ENCODE measurements at places on chromosomes 2 and 18. TPM values are rescaled to one million over a fixed set of nuclear protein-coding genes. Genes with fewer than 3 reads are reported as not detected.

DNA sequence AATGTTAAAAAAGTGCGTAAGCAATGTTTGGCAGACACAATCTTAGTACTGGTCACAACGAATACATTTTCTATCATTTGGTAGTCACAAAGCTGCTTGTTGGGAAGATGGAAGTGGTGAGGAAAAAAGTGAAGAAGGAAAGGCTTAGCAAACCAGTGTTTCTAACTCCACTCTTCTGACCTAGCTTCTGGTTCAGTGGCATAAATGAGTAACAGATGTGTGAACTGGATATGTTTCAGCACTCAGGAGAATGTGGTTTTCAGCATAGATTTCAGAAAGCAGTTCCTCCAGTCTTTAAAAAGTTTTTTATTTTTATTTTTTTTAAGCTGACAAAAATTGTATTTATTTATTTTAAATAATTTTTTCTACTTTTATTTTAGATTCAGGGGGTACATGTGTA is 357.1 kb downstream of the CPS1 start:
- DNase-seq: no peak

DNA sequence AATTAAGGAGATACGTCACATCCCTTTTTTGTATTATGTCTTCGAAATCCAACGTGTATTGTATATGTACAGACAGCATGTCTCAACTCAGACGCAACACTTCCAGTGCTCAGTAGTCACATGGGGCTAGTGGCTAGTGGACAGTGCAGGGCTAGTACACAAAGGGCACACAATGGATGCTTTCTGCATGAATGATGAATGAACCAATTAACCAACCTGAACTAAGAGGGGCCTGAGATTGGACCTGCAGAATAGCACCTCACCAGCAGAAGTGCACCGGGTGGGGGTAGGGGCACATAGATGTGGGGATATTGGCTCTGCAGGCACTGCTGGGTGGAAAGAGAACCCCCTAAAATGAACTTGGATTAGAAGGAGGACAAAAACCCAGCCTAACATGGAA is 20.7 kb downstream of the ST8SIA5 start:
- DNase-seq: no peak

Gene ANO7
- 2.1 TPM for total RNA-seq

DNA sequence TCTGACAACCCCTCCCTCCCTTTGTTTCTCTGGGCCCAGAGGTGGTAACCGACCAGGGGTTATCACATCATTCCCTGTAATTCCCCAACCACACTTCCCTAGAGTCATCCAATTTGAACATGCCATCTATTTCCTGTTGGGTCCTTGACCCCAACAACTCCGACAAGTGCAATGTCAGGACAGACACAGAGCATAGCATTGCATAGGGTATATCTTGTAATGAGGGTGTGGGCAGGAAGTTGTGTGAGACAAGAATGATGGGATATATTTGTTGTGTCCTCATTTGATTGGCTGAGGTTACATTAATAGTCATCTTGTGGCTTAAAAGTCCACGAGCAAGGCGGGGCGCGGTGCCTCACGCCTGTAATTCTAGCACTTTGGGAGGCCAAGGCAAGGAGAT is 33.4 kb upstream of the CNOT11 start:
- DNase-seq: no peak

DNA sequence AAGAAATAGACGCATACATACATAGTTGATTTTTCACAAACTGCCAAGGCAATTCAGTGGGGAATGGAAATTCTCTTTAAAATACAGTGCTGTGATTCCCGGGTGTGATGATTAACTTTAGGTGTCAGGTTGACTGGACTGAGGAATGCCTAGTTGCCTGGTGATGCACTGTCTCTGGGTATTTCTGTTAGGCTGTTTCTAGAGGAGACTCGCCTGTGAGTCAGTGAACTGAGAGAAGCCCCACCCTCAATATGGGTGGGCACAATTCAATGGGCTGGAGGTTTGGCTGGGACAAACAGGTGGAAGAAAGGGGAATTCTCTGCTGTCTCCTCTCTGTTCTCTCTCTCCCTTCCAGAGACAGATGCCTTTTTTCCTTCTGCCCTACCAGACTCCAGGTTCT is 187.6 kb downstream of the ARHGAP28 start:
- no peak for DNase-seq

GRCh38 chr2:96926791-96927190 is 56.9 kb upstream of the SEMA4C start:
- no peak for DNase-seq

GRCh38 chr2:239159476-239159911 is 241.3 kb downstream of the HDAC4 start:
- DNase-seq: no peak

Gene CCDC141
- total RNA-seq: 71.7 TPM

Gene VWA3B
- total RNA-seq: 0.28 TPM

DNA sequence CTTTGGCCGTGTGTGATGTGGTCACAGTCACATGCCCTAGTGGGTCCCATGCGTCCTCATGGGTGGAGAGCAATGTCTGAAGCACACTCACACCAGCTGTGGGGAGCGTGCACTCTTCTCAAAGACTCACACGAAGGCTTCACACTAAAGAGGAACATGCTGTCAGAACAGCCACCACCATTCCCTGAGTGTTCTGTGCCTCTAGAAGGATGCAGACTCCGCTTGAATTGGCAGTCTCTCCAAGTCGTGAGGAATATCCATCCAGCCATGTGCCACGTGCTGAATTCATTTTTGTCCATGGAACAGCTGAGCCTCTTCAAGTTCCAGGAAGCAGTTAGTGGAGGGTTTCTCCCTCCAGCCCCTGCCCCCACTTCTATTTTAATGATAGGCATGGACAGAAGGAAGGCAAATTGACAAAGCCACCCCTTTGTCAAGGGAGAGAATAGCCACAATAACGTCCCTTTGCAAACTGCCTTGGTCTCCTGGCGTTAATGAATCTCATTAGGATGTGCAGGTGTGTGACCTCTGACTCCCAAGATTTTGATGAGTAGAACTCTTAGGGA is 464.3 kb upstream of the ID2 start:
- DNase-seq: no peak
